Stimulated activated naive CD4-positive, alpha-beta T cell (primary cell): ENCODE measurements at places on chromosomes 6 and 20.

- no peak for DNase-seq
Measured at GRCh38 chr6:72742001-72742673, 120.3 kb downstream of the KCNQ5 start.

- DNase-seq = no peak
Measured at GRCh38 chr20:24813936-24814335, 135.1 kb upstream of the CST7 start.

DNA sequence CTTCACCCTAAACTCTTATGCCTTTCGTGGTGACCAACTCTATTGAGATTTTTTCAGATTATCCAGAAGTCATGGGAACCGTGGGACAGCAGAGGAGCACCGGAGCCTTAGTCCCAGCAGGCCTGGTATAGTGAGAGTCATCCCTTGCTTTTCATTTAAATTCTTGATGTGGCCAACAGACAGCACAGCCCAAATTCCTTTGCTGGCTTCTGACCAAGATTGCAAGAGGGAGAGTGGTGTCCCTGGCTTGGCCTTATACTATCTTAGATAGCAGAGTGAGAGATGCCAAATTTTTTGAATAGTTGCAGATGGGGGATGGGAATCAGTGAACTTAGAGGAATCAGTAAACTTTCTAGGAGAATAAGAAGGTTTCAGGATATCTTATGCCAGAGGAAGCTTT is 7.8 kb downstream of the STX11 start:
- DNase-seq = no peak

DNA sequence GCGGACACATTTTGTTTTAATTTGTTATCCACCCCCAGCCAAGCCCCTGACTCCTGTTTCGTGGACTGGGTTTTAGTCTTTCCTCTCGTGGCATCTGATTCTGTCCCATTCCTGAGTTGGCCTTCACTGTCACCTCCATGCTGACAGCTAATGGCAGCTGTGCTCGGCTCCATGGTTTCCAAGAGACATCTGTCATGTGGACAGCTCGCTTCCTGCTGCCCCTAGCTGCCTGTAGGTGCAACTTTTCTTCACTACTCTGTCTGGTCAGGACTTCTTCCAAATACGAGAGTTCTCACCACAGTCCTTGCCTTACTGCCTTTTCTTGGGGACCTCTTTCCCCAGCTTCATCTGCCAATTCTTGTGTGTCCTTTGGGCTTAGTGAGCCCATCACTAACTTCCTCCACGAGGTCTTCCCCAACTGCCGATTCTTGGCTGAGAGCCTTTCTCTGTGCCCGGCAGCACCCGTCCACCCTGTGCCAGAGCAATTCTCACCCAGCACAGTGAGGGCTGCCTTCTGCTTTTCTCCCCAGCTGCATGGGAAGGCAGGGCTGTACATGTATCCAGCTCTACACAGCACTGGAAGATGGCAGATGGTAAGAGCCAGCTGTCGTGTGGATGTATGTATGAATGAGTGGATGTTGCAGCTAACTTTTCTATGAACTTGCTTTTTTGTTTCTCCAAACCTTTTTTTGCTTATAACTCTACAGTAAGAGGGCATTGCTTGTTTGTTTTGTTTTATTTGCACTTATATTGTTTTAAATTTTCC is 140.4 kb downstream of the F13A1 start:
- no peak for DNase-seq

- DNase-seq = peak; percentile 9
Measured at GRCh38 chr20:45823949-45824835, 2.9 kb downstream of the TNNC2 start.

- no peak for DNase-seq
Measured at GRCh38 chr6:42428326-42429041, 23.2 kb downstream of the TRERF1 start.

DNA sequence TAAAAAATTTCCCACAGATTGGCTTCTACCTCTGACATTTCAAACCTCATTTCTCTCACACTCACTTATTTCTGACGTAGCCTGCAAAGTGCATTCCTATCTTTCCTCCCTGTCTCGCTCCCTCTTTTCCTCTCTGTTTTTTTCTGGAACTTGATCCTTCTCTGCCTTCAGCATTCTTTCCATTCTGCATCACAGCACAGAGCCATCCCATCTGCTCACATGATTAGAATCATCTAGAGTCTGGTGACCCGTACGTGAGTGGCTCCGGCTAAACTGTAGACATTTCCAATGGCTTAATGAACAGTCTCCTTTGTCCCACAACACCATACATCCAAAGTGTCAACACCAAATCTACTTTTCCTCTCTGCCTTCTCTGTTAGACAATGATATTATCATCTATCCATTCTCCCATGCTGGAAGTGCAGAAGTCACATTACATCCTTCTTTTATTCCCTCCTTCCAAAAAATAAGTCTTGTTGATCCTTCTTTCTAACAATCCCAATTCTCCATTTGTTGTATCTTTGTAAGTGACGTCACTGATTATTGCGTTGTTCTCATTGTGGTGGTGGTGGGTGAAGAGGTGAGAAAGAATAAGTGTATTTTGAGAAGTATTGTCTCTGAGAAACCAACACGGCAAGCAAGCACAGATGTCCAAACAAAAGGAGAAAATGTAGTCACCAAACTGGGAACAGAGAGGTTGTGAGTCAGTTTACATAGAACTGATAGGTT is 41.6 kb downstream of the OPRM1 start:
- DNase-seq = no peak

DNA sequence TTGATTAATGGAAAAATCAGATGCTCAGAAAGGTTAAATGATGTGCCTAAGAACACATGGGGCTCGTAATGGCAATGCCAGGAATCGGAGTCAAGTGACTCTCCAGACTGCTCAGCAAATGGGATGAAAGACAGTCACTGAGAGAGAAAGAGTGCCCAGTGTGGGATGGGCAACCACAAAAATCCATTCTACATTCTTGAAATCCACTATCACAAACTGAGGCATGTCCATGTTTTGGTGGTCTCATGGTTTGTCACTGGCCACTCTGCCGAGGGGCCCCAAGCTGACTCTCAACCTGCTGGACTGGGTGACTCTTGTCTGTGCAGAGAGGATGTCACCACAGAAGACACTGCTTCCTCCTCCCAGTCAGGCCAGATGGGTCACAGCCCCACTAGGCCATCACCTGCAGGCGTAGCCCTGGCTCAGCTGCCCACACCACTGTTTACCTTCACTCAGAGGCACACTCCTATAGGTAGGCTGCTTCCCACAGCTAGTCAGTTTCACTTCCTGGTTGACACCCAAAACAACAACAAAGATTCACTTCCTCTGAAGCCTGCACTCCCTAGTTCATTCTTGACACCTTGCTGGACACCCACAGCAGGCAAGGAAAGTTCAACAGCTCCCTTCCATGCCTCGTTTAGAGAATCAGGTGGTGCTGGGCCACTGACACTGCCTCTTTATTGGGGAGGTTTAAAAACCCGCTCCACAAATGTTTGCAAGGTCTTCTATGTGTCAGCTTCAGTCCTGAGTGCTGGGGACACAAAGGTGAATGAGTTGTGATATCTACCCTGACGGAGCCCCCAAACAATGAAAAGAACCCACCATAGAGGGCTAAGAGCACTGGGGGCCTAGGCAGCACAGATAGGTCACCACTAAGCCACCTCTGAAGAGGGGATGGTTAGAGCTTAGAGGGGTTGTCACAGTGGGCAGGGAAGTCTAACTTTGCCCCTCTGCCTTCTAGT is 21.7 kb downstream of the MAP1LC3A start:
- no peak for DNase-seq

DNA sequence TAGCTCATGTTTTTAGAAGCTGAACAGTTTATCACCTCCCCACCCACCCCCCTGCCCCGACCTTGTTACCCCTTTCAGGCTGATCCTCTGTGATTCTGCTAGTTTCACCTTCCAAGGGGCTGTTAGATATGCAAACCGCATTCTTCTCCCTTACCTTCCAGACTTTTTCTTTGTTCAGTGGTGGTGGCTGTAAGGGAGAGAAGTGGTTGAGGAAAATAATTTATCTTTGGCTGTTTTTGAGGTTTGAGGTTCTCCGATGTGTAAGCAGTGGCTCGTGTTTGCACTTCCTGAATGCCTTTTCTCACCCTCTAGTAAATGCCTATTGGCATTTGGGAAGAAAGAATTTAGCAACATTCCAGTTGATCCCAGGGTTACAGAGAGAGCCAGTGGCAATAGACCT is 69.4 kb upstream of the KCNG1 start:
- no peak for DNase-seq

GRCh38 chr20:47318027-47318585 is 38.4 kb downstream of the ZMYND8 start:
- DNase-seq = no peak

- no peak for DNase-seq
Measured at GRCh38 chr6:2630359-2630758, 120.4 kb downstream of the MYLK4 start.
